NCI-H524 treated with DMSO at 0.1 percent for 48 hours (cell line): ENCODE measurements at places on chromosomes 7 and 10.

DNA sequence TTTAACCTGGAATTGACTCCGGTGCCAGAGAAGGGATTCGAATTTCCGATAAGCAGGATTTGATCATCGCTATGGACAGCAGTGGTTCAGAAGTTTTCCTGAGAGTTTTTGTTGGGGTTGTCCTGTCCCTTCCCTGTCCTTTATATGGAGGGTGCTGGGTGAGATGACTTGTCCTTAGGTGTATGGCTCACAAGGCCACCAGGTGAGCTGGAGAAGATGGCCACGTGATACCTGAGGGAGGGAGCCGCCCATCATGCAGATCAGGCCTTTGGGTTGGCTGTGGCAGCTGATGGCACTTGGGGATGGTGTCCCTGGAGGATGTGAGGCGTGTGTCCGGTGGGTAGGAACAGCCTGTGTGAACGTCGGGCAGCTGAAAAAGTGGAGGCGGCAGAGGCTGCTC, 187.7 kb downstream of the PTPN20 start:
- no peak for DNase-seq

DNA sequence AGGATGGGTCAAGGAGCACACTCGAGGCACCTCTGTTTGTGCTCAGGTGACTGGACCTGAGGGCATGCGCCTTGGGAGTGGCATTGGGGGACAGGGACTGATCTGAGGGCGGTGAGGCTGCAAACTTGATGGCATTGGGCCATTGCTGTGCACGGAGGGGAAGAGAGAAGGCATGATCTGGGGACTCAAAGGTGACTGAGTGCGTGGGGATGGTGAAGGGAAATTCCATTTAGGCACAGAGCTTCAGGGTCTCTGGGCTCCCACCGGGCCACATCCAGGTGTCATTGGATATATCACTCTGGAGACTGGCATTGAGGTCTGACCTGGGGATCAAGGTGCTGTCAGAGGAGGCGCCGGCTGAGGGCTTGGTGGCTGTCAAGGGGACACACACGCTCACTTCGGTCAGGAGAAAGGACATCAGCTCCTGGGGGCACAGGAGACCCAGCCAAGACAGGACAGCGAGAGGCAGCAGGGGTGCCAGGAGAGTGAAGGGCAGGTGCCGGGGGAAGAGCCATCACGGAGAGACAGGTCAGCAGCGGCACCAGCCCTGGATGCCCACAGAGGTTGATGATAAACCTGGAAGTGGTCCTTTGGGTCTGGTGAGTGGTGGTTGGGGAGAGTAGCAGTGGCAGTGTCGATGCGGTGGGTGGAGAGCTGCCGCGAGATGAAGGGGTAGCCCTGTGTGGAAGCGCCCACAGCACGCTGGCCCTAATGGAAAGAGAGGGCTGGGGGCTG, 5.5 kb downstream of the ADCK2 start:
- DNase-seq: no peak

- DNase-seq: no peak
Measured at GRCh38 chr7:236967-237366, 44.6 kb downstream of the FAM20C start.

- DNase-seq: no peak
Measured at GRCh38 chr10:133440633-133441285, 13.0 kb upstream of the SCART1 start.

DNA sequence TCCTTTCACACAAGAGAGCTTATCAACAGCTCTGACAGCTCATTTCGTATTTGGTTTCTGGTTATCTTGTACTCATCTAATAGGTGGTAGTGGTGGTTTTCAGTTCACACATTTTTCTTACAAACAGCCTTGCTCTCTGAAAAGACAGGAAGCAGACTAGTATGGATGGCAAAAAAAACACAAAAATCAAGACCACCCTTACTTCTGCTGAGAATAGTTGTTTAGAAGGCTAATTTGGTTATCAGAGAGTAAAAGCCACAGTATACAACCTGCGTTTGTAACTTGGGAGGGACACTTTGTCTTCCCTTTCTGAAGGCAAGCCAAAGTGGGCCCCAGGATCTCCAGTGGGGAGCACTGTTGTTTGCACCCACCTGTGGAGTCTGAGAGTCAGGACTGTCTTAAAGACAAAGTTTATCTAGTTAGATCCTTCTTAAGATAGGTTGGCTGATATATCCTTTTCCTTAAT, 68.0 kb downstream of the PIP4K2A start:
- DNase-seq: no peak

DNA sequence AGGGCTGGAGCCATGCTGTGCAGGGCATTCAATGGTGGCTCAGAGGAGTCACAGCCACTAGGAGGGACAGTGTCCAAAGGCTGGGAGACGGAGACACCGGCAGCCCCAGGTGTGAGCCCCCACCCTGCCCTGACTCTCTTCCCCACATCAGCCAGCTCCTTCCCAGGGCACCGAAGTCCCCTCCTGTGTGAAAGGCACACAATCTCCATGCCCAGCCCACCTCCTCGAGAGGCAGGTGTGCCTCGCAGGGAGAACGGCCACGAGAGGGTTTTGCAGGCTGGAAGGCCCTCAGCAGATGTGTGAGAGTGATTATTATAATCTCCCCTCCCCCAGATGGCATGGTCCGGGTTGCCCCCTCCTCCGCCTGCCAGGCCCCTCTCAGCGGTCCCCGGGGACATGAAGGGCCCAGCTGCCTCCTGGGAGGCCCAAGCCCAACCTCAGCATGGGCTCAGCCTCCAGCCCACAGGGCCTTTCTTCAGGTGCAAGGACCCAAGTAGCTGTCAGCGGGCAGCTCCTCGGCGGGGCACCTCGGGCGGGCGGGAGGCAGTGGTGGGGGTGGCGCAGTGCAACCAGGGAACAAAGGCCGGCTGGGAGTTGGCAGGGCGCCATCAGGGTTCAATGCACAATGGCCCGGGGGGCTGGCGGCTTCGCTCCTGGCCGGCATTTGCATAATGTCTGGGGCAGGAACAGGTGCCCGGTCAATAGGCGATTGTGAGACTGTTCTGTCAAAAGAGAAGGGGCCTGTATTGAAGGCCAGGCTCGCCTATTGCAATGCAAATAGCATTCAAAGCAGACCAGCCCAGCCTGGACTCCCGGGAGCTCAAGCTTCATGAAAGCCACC, 155.3 kb upstream of the ZMIZ1 start:
- DNase-seq: peak; percentile 61

DNA sequence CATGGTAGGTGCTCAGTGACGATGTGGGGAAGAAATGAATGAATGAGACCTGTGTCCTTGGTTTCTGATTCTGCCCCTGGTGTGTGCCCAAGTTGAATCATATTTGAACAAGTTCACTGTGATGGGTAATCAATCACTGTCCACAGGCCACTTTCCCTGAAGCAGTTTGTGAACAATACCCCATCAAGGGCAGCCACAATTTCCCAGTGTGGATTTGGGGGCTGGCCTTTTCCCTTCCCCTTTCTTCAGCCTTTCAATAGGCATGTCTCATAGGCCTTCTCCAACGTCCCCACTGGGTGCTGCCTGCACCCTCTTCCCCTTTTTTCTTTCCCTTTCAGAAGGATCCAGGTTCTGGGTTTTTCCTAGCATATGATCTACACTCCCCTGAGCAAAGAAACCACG, 64.7 kb downstream of the CREB5 start:
- no peak for DNase-seq

GRCh38 chr7:21099432-21099831, 312.7 kb upstream of the SP8 start:
- DNase-seq: no peak

- DNase-seq: no peak
Measured at GRCh38 chr7:128757203-128757602, 18.0 kb downstream of the CALU start.

- DNase-seq: no peak
Measured at GRCh38 chr10:51744235-51745000, 45.0 kb upstream of the CSTF2T start.

- no peak for DNase-seq
Measured at GRCh38 chr7:137928626-137929025, 73.3 kb downstream of the CREB3L2 start.

DNA sequence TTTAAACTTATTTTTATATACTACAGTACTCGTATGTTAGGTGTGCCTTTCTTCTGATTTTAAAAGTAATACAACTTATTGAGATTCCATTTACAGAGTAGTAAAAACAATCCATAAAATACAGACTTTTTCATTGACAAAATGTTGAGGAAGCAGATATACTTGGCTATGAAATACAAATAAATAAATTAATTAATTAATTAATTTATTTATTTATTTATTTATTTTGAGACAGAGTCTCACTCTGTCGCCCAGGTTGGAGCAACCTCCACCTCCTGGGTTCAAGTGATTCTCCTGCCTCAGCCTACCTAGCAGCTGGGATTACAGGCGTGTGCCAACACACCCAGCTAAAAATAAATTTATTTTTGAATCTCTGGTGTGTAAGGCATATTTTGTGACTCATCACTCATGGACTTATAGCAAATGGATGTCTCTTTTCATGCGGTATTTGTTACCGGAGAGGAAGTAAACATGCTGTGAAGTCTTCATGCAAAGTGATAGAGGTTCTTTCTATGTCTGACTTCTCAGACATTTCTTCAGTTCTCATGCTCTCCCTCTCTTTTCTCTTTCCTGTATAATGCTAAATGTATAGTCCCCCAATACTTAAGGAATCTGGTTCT, 20.2 kb upstream of the SRPK2 start:
- DNase-seq: no peak

- no peak for DNase-seq
Measured at GRCh38 chr7:131533151-131533559, 23.3 kb downstream of the PODXL start.

GRCh38 chr7:32659853-32660252, 164.6 kb downstream of the AVL9 start:
- DNase-seq: no peak

DNA sequence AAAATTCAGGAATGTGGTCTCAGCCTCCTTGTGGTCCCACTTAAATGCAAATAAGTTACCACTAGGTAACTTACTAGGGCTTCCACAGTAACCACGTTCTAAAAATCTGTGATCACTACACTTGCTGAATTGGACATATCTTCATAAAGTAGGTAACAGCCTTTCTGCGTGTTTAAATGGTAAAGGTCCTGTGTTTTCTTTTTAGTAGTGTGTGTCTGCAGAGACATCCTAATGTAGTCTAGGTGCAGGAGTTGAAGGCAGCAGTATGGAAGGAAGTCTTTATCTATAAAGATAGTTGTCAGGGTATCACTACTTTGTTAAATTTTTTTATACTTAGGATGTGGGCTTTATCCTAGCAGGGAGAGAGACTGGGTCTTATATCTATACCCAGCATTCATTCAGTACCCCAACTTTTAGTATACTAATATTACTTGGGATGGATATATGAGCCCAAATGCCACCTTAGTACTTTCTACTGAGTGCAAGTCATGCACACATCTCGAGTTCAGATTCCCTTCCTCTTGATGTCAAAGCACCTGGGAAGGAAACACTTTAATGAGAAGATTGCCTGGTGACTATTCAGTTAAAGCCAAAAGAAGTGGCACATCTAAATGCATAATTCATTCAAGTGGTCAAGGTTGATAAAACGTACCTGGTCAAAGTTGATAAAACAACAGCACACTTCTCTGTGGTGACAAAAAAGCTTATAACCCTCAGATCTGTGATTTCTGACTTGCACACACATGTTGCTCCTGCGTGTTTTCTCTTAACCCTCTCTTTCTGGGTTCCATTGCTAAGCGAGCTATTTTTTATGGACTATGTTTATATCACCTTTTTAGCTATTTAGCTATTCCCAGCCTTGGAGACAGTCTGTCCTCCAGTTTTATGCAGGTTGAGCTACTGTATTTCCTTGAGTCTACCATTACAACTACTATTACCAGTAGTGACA, 281.1 kb upstream of the DKK1 start:
- DNase-seq: no peak

- no peak for DNase-seq
Measured at GRCh38 chr10:11359869-11360268, 251.6 kb downstream of the USP6NL start.

- DNase-seq: no peak
Measured at GRCh38 chr10:116155191-116155590, 117.8 kb downstream of the GFRA1 start.

- no peak for DNase-seq
Measured at GRCh38 chr7:110157631-110158362, 933.1 kb upstream of the LRRN3 start.

GRCh38 chr10:132892004-132892403, 50.4 kb downstream of the CFAP46 start:
- DNase-seq: no peak

GRCh38 chr7:2706685-2707126, 18.7 kb downstream of the AMZ1 start:
- no peak for DNase-seq

DNA sequence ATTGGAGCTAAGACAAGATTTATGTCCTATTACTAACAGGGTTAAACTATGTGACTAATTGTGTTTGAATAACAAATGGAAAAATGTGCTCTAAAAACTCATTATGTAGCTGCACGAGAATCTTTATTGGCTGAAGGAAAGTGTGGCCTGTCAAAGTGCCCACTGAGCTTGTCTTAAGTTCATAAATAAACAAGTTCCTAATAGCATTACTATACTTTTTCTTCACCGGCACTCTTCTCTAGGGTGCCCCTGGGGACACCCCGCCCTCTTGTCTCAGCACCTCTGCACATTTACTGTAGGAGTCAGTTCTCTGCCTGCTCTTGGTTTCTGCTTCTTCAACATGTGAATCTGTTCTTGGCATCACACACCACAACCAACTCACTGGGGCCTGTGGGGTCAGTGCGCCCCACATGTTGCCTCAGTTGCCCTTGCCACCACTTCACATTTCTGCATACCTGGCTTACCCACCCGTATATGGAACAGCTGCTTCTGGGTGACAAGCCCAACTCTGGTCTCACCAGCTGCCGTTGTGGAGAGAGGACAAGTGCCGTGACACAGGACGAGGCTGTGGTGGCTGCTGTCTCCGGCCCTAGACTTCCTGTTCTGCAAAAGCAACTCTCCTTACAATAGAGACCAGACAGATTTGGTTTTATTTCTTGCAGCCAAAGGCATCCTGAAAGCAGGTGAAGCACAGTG, 96.3 kb upstream of the DDC start:
- DNase-seq: no peak

DNA sequence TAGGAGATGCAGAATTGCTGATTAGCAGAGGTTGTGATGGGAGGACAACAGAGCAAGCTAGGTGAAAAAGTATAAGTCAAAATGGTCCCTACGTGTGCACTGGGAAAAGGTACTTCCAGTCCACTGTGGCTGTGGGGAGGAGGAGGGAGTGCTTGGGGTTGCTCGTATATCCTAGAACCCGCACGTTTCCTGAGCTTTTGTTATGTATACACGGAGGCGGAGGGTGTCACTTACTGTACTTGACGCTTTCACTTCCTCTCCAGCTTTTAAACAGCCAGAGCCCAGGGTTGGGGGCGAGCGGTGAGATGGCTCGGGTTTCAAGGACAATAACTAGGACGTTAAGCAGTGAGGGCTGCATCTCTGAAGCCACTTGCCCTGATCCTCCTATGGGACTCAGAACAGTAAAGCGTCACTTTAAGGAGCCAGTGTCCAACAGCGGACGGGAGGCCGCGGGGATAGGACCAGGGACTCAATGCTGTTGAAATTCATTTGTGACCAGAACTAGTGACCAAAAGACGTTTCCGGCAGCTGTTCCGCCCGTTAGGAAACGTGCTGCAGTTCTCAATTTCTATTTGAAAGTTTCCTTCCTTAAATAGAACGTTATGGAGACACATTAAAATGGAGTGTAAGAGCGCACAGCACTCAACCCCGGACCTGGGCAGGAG, 985 bp upstream of the ETV1 start:
- peak; percentile 41 for DNase-seq
